ENCODE measurements at places on chromosomes 2 and 18.

GRCh38 chr2:168241208-168241607, 6.2 kb downstream of the STK39 start:
- no peak for DNase-seq

GRCh38 chr2:230412371-230412711, 3.7 kb upstream of the SP100 start:
- no peak for DNase-seq

DNA sequence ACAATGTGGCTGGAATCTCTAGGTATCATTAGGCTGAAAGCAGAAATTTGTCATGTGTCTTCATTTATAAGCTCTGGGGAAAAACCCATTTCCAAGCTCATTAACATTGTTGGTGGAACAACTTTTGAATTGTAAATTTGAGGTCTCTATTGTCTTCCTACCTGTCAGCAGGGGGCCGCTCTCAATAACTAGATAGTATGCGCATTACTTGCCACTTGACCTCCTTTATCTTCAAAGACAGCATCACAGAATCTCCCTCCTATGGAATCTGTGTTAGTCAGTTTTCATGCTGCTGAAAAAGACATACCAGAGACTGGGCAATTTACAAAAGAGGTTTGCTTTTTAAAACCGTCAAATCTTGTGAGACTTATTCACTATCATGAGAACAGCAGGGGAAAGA, 223.1 kb downstream of the CALCRL start:
- no peak for DNase-seq

DNA sequence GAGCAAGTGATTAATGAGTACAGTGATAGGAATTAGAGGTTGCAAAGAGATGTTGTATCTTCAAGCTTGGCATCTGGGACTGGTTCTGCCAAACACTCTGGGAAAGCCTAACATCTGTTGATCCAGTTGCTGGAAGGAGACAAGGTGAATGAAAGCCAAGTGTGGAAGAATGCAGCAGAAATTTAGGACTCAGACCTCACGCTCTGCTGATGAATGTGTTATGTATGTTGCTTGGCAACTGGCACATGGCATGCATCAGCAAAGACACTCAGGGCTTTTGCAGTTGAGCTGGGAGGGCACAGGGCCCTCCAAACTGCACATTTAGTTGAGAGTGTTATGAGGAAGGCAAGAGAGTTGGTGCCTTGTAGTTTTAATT, 105.5 kb downstream of the COLEC12 start:
- no peak for DNase-seq

All from dermis microvascular lymphatic vessel endothelial cell (primary cell).